ENCODE measurements at places on chromosomes 1 and 21. TPM values are rescaled to one million over a fixed set of nuclear protein-coding genes. Genes with fewer than 3 reads are reported as not detected.

The FAM72B gene
- polyA plus RNA-seq = 2.6 TPM

The KCNJ6 gene
- polyA plus RNA-seq = not detected

The SPAG17 gene
- polyA plus RNA-seq = not detected

The FGR gene
- 78.6 TPM for polyA plus RNA-seq

The LCE1A gene
- not detected for polyA plus RNA-seq

The ASCL5 gene
- polyA plus RNA-seq = 0.09 TPM

The PPP2R5A gene
- polyA plus RNA-seq = 34.9 TPM

The KCNE1 gene
- polyA plus RNA-seq = 0.37 TPM

The RHBDL2 gene
- polyA plus RNA-seq = 0.10 TPM

The BACE2 gene
- 23.6 TPM for polyA plus RNA-seq

The RHD gene
- polyA plus RNA-seq = 0.10 TPM

Data from spleen (tissue), 13 donors.